Caco-2 (cell line): ENCODE measurements at places on chromosomes 16 and 17. TPM values are rescaled to one million over a fixed set of nuclear protein-coding genes. Genes with fewer than 3 reads are reported as not detected.

DNA sequence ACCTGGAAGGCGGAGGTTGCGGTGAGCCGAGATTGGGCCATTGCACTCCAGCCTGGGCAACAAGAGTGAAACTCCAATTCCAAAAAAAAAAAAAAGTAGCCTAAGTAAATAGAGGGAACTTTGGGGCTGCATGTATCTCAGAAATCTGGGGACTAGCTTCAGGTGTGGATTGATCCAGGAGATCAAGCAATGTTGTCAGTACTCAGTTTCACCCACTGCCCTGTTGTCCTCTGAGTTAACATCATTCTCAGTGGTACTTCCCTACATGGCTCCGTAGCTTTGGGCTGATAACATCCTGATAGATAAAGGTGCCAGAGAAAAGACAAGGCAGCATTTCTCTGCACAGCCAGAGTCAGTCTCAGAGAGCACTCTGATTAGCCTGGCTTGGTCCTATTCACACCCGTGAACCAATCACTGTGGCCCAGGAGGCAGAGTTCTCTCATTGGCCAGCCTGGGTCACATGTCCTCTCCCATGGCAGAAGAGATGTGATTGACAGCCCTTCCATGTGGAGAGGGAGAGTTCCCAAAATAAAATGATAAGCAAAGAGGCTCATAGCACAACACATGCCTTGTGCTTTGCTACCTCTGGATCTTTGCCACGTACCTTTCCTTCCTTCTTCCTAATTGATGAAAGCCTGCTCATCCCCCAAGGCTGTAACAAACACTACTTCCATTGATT is 99.6 kb downstream of the ABCC1 start:
- DNase-seq: no peak

DNA sequence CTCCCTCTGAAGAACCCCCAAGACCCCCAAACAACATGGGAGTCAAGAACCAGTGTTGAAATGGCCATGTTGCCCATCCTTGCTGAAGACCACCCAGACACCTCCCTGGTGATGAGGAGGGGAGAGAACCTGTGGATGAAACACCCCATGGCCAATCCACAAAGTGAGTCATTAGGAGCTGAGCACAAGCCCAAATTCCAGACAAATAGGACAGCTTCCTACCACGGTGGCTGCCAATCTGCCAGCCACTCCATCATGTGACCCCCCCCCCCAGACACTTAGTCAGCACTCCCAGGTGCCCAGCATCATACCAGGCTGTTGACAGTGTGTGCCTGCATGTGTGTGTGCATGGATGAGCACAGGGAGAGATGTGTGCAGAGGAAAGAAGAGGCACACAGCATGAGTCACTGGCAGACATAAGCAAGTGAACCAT is 26.4 kb upstream of the RPL38 start:
- DNase-seq: no peak

DNA sequence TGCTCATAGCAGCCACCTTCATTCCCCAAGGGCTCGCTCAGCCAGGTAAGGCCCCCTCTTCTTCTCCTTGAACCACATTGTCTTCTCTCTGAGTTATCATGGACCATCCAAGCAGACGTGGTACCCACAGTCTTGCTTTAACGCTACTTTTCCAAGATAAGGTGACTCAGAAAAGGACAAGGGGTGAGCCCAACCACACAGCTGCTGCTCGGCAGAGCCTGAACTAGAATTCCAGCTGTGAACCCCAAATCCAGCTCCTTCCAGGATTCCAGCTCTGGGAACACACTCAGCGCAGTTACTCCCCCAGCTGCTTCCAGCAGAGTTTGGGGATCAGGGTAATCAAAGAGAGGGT is 272 bp downstream of the CCL2 start:
- DNase-seq: no peak

- DNase-seq: no peak
These were observed 154.1 kb upstream of the RPL38 start for GRCh38 chr17:74049167-74049966.

DNA sequence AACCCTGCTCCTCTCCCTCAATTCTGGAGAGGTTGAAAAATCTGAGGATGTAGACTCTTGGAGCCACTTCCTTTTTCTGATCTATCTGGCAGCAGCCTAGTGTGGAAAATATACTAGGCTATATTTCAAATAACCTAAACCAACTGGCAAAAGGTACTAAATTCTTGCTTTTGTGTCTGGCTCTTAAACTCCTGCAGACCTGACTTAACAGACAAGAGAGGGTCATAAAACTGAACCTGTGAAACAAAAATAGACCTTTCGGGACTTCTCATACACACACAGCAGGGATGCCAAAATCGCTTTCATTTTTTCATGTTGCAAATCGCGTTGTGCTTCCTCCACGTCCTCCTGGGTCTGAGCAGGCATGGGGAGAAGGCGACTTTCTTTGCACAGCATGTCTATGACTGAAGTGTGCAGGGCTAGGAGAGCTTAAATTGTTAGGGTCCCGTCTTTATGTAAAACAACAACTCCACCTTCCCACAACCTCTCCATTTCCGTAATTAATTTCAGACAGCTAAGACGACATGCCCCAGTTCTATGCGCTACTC is 520.7 kb upstream of the PSMD7 start:
- no peak for DNase-seq

Gene EFNB3
- 4.1 and 5.1 TPM in 2 replicates for total RNA-seq
